ENCODE measurements at places on chromosomes 3 and 15.

- DNase-seq: no peak
Measured at GRCh38 chr15:66072616-66073361, 180.8 kb downstream of the MEGF11 start.

DNA sequence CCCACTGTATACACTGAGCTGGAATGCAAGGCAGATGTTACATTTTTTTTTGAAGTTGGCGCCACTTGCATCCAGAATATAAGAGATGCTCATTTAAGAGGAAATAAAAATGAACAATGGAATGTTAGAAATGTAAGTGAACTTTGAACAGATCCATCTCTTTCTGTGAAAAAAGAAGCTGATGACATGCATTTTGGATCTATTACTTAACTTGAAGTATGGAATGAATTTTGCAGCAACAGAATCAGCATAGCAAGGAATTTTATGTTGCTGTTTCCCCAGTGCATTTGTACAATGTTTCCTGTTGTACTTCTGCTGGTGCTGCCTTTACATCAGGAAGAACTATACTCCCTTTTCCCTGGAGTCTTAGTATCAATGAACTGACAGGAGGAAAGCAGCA lies 178.2 kb downstream of the LSAMP start:
- no peak for DNase-seq

- DNase-seq: no peak
Measured at GRCh38 chr3:188431553-188431952, 277.6 kb downstream of the LPP start.

DNA sequence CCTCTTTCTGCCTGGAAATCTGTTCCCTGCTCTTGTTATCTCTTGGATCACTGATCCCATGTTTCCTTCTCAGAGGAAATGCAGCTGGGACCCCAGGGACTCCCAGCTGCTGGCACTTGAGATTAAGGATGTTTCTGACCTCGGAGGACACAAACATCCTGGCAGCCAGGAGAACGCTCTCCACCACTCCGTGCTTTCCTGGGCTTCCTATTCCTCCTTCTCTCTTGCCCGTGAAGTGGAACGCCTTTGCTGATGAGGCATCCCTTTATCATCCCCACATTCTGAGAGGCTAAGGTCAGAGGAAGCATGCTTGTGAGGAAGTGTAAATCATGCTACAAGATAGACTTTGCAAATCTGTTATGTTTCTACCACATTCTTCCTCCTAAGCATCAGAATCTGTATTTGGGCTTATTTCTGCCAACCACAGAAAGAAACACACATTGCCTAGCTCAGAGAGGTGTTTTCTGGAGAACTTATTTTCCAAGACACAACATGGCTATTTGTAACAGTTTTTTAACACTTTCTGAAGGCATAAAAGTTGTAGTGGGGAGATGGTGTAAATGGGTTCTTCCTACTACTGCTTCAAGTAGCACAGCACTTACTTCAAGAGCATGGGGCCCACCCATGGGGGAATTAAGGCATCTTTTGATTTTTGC lies 25.6 kb upstream of the LDHAL6B start:
- no peak for DNase-seq

DNA sequence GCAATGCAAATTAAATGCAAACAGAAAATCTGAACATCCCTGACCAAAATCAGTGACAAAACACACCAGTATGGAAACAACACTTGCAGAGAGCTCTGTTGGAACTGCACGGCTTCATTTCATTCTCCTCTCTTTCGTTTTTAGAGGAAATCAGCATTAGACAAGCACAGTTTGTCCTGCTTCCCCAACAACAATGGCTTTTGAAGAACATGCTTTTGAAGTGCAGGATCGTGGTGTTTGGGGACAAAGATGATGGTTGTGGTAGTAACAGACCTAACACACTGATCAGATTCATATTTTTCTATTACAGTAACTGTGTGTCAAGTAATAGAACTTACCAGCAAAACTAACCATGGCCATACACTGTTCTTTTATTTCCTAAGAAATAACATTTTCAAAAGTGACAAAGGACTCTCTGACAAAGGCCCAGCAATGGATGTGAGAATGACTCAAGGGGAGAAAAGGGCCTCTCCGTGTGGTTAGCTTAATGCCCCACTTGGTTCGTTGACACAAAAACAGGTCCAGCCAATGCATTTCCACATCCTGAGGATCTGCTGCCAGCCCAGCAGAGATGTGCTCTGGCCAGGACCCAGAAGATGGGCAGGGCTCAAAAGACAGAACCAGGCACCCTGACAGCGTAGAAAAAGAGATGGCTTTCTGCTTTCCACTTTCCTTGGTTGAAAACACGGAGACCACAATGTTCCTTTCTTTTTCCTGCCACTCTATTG lies 84.1 kb downstream of the CCNL1 start:
- no peak for DNase-seq

- DNase-seq: no peak
Measured at GRCh38 chr3:152104847-152105415, 163.8 kb upstream of the MBNL1 start.

DNA sequence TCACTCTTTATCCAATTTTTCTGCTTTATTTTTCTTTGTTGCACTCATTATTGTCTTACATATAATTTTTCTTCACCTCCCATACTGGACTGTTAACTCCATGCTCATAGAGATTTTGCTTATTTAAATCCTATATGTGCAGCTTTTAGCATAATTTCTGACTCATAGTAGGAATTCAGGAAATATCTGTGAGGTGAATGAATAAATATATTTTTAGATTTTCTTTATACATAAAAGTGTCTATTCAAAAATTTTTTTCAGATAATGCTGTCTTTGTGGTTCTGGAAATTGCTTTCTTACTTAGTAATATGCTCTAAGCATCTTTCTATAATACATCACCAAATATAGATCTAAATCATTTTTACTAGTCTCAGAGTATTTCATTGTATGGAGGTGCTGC lies 191.8 kb upstream of the SUCLG2 start:
- no peak for DNase-seq

- no peak for DNase-seq
Measured at GRCh38 chr3:97932387-97932801, 39.8 kb downstream of the RIOX2 start.

DNA sequence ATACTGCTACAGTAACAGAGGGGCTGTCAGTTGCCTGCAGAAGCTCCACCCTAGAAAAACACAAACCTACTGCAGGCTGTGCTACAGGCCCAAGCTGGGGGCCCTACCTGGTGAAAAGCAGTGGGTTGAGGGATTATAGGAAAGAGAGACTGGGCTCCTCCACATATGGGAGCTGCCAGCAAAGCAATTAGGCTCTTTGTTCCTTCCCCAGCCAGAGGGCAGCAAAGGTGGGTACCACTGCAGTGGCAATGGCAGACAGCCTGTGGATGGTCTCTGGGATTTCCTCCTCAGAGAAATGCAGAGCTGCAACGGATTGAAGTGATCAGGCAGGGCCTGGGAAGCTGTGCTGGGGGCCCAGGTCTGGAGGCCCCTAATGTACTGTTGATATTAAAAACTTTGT lies 19.1 kb upstream of the DNAAF4 start:
- DNase-seq: no peak

DNA sequence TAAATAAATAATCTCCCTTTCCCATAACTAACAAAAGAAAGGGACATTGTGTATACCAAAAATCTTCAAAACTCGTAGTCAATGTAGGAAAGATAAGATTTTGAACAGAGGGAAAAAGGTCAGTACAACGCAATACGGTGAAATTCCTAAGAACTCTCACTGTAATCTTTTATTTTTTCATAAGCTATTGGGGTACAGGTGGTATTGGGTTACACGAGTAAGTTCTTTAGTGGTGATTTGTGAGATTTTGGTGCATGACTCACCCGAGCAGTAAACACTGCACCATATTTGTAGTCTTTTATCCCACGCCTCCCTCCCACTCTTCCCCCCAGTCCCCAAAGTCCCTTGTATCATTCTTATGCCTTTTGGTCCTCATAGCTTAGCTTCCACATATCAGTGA lies 718.0 kb downstream of the TBL1XR1 start:
- no peak for DNase-seq

DNA sequence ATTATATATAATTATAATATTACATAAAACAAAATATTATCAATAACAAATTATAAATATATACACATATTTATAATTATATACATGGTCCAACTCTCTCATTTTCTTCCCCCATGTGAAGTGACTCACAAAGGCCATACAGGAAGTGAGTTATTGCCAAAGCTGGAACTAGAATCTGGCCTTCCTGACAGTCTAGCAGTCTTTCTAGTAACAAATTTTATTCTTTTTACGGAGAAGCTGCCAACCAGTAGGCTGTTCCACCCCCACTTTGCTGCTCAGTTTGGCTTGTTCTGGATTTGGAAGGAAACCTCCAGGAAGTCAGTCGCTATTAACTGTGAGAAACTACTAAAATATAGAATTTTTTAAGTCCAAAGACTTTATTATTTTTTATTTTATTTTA lies 79.6 kb downstream of the DHX36 start:
- no peak for DNase-seq

DNA sequence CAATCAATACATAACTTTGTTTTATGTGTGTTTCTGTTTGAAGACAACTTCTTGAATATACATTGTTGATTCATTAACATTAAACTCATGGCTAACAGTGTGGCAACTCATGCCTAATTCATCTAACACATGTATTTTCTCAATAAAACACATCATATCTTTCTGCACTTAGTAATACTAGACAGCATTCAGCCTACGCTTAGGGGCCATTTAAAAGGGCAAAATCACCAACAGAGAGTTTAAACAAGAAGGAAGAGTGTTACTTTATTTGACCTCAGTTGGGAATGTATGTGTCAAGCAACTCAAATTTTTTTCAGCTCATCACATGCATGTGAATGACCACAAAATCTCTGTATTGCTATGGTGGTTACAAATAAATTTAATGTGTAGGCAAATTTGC lies 128.8 kb upstream of the AADACL2 start:
- DNase-seq: no peak

- DNase-seq: no peak
Measured at GRCh38 chr3:14441240-14441919, 39.0 kb downstream of the SLC6A6 start.

DNA sequence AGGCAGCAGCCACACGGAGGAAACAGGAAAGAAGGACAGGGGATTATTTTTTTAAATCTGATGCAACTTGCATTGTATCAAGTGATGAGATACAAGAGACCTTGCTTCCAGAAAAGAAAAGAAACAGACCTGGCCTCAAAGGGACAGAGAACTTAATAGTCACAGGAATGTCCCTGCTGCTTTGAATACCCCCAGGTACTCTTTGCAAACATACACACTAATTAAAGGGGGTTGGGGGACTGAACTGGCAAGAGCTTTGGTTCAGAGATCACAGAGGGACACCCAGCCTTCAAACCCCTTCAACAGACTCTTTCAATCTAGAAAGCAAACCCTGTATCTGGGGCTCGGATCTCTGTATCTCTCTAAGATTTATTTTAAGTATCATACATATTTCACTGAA lies 18.0 kb downstream of the TNIK start:
- no peak for DNase-seq

DNA sequence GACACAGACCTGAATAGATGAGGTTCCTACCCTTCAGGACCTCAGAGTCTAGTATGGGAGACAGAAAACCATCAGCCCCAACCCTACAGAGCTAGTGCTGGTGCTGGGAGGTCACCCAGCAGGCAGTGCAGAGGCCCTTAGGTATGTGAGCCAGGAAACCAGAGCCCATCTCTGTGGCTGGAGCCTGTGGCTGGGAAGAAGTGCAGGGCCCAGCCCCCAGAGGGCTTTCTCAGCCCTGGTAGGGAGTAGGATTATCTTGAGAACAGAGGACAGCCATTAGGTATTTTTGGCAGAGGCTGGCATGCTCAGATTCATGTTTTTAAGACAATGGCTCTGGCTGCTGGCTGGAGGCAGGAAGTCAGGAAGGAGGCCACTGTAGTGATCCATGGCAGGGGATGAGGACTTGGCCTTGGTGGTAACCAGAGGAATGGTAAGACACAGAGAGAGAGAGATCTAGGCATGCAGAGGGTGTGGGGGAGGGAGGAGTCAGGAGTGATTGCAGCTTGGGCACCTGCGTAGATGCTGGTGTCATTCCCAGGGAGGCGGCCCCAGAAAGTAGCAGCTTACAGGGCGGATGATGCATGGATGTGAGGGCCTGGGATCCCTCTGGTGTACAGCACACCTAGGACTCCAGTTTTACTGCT lies 220.9 kb upstream of the EIF1B start:
- DNase-seq: no peak

DNA sequence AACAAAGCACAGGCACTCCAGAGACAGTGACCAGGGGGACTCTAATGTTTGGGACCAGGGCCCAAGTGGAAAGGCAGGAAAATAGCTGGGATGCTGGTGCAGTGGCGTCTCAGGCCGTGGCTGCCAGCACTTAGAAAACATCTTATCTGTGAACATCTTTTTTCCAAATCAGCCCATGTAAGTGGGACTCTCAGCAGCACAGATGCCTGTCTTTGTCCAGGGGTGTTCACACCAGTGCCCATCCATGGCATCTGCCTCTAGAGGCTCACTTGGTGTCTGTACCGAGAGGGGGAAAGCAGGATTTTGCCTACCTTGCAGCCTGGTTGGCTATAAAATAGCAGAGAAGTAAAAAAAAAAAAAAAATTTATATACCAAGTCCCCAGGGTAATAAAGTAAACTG lies 26.7 kb downstream of the SLC12A8 start:
- no peak for DNase-seq

DNA sequence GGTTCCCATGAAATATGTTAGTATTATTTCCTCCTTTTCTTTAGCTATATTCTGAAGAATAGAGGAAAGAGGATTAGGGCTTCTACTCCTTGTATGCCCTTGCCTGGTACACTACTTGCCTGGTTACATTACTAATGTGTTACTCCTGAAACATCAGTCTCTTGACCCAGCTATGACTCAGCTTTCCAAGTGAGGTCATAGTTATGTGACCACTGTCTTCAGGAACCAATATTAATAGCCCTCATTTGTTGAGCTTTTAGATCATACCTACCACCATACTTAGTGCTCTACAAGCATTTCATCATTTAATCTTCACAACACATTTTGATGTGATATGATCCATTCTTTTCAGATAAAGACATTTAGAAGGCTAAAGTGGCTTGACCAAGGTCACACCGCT lies 60.3 kb downstream of the CMSS1 start:
- DNase-seq: no peak

DNA sequence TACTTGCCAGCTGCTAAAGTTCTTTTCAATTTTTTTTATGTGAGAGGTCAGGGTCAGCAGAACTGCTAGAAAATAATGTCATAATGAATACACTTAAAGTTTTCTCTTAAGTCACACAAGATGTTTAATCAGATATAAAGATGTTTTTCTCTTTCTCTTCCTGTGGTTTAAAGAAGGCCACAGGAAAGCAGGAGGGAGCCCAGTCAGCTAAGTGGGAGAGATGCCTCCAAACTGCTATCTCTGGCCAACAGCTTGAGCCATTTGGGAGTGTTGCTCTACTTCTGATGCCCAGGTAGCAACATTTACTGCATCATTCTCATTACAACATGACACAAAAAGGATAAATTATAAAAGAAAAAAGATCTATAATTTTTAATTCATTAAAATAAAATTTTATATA lies 45.7 kb upstream of the NLGN1 start:
- no peak for DNase-seq

- DNase-seq: no peak
Measured at GRCh38 chr3:113847664-113848461, 9.3 kb downstream of the GRAMD1C start.

GRCh38 chr3:52931328-52931727 lies 34.0 kb upstream of the STIMATE start:
- DNase-seq: no peak

- DNase-seq: no peak
Measured at GRCh38 chr3:116007000-116007399, 383.7 kb downstream of the GAP43 start.

- DNase-seq: no peak
Measured at GRCh38 chr3:111944372-111944771, 34.5 kb upstream of the ABHD10 start.

Data from NCI-H187 treated with DMSO at 0.1 percent for 48 hours (cell line).